ENCODE measurements at places on chromosomes 13 and 19. TPM values are rescaled to one million over a fixed set of nuclear protein-coding genes. Genes with fewer than 3 reads are reported as not detected.

- no peak for ATAC-seq
Measured at GRCh38 chr13:111476197-111476596, 155.8 kb downstream of the TEX29 start.

- no peak for ATAC-seq
Measured at GRCh38 chr13:31878955-31879354, 139.6 kb downstream of the RXFP2 start.

GRCh38 chr19:35330475-35330874 is 1.5 kb downstream of the CD22 start:
- no peak for ATAC-seq

- no peak for ATAC-seq
Measured at GRCh38 chr13:72462726-72463125, 264.7 kb downstream of the MZT1 start.

DNA sequence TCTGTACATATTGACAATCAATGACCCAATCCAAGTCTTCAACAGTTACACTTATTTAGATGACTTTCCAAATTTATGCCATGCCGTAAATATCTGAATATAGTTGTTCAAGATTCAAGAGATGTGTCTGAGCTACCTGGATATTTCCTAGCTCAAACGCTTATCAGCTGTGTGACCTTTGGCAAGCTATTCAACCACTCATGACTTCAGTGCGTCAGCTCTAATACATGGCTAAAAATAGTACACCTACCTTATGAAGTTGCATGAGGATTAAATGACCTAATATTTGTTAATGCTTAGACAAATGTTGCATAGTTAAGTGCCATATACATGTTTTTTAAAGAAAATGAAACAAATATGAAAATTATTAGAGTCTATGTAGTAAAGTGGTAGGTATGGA is 704.1 kb downstream of the OLFM4 start:
- no peak for ATAC-seq

DNA sequence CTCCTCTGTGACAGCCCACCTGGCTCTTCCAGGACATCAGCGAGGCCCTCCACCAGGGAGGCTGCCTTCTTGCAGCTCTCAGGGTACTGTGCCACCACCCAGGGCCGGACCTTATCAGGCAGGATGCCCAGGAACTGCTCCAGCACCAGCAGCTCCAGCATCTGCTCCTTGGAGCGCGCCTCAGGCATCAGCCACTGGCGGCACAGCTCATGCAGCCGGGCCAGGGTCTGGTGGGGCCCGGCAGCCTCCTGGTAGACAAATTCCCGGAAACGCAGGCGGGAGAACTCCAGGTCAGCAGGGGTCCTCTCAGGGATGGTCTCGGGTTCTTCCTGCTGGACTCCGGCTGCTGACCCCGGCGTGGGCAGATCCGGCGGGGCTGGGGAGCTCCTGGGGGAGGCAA is 8.2 kb downstream of the ZSCAN18 start:
- no peak for ATAC-seq

- ATAC-seq: no peak
Measured at GRCh38 chr13:103078158-103078557, 11.9 kb upstream of the SLC10A2 start.

DNA sequence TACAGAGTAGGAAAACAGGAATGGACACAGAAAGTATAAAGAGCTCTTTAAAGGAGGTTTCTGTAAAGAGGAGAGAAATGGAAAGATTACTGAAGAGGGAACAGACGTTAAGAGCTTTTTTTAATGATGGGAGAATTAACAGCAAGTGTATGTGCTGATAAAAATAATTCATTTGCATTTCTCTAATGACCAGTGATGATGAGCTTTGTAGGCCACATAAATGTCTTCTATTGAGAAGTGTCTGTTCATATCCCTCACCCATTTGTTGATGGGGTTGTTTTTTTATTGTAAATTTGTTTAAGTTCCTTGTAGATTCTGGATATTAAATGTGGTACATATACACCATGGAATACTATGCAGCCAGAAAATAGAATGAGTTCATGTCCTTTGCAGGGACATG is 40.0 kb downstream of the MYO16 start:
- no peak for ATAC-seq

DNA sequence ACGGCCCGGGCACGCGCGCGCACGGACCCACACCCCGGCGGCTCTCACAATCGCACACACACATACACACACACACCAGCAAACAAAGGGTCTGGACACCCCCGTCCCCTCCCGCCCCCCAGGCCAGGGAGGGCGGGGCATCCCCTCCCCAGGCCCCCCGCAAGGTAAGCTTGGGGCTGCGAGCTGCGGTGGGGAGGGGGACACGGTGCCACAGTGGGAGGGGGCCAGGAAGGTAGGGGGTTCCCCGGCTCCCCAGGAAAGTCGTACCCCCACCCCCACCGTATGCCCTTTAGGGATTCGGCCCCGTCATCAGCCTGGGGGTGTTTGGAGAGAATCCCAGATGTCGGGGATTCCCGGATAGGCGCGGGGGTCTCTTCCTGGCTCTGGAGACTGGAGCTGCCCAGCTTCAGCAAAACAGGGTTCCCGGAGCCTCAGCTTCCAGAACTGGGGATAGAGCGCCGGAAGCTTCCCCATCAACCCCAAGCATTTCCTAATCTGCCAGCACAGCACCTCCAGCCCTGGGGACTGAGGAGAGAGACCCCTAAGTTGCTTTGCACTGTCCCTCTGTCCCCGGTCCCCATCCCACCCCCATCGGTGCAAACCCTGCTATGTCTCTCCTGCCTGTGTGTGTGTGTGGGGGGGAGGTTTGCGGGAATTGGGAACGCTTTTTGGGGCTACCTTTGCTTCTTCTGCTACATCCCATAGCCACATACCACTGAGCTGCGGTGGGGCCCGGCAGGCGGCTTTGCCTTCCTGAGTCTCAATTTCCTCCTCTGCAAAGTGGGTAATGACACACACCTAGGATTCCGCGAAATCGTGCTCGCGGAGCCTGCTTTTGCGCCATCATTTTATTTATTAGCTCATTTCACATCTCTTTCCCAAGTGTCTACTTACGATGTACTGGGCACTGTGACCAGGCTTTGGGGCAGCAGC is 1.8 kb upstream of the CDC37 start:
- ATAC-seq: no peak

GRCh38 chr19:45515081-45515624 is 7.9 kb downstream of the VASP start:
- ATAC-seq: peak; percentile 67

The NRTN gene
- 7.8 TPM for total RNA-seq

The FLT3LG gene
- total RNA-seq: 3.1 TPM

The CGB3 gene
- total RNA-seq: not detected

All from gastroesophageal sphincter (tissue), 4 donors.